ENCODE measurements at places on chromosomes 1 and 21.

DNA sequence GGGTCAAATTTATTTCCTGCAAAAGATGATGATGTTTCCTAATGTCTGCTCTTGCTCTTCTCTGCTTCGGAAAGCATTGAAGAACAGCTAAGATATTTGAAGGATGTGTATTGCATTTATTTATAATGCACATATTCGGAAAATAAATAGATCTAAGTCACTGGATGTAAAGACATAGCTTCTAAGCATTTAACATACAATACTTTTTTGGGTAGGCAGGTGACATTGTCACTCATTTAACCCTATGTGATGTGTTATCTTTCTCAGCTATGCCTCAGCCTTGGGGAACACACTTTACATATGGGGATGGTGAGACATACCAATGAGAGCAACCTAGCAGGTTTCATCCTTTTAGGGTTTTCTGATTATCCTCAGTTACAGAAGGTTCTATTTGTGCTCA is at the start of gene OR2G2:
TSS of gene OR2G2 (plus strand) at position 301 of the 400 bp plus-strand sequence. CDS start at position 301, 0 bp downstream.
- no peaks in the 10 kb centered on the region for H3K27me3 ChIP-seq
- no peak for DNase-seq
- no peaks in the 10 kb centered on the region for H3K4me1 ChIP-seq
- H3K27ac ChIP-seq: no peak within 1 kb of the TSS
- no peaks in the 10 kb centered on the region for H3K36me3 ChIP-seq
- H3K4me3 ChIP-seq: no peak within 1 kb of the TSS

DNA sequence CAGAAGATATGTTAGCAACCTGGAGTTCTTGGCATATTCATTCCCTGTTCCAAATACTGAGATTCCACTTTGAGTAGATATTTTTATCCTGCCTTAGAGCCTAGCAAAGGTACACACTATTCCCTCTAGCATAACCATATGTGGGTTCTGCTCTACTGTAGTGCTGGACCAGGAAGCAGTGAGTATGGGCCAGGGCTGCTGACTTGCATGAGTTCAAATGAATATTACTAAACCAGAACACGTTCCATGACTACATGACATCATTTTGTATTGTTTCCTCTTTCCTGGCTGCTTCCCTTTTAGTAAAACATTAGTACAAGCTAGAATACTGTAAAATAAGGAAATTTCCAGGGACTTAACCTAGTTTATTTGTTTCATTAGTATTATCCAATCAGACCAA is 41.1 kb downstream of the TNFSF18 start:
- H3K27ac ChIP-seq: no peak overlapping the region
- no peaks in the 10 kb centered on the region for H3K36me3 ChIP-seq
- H3K4me1 ChIP-seq: no peaks in the 10 kb centered on the region
- H3K4me3 ChIP-seq: no peak overlapping the region

- no peak for DNase-seq
- no peaks in the 10 kb centered on the region for H3K27me3 ChIP-seq
- H3K4me3 ChIP-seq: no peak overlapping the region
- no peak overlapping the region for H3K27ac ChIP-seq
Measured at GRCh38 chr1:183907070-183907469, 102.2 kb downstream of the RGL1 start.

DNA sequence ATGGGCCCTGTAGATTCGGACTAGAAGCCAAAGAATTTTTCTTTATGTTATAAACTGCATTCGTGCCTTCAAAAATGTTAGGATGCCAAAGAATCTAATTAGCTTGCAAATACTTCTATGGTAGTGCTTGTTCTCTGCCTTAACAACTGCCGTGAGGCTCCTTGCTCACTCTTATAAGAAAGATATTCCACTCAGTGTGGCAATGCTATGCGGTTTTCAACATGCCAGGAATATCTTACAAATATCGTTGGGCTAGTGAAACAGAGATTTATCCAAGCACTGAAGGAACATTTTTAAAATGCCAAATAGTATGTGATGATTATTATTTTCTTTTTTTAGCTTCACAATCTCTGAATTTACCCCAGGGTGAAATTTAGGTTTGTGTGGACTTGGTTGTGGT is 198.2 kb downstream of the GREM2 start:
- H3K27me3 ChIP-seq: no peaks in the 10 kb centered on the region
- no peaks in the 10 kb centered on the region for H3K36me3 ChIP-seq
- no peaks in the 10 kb centered on the region for H3K4me1 ChIP-seq
- no peak overlapping the region for H3K4me3 ChIP-seq

All from type B pancreatic cell (in vitro differentiated cells).